ENCODE measurements at places on chromosomes 3 and 15.

DNA sequence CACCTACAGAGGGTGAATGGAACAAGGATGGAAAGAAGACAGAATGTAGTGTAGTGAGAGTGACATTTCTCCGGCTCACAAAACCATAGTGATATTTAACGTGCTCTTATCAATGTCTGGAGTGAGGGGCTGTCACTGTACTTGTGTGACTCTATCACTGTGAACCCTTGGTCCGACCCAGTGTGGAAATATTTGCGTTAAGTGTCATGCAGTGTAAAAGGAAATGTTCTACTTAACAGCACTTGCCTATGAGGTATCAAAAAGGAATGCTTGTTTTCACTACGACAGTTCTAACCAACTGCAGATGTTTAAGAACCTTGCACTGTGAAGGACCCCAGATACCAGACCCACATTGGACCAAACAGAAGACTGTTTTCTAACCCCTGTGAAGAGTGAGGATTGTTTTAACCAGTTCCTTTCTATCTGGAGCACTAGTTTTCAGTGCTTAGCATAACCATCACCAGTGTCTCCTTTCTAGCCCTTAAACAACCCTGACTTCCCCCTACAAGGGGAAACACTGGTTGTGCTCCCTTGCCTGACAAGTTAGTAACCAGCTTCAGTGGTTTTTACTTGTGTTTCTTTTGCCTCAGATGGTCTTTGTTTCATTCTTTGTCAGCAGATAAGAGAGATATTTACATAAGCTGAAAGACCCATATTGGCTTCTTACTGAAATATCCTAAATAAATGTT, 144.7 kb upstream of the ABHD17C start:
- DNase-seq = no peak

DNA sequence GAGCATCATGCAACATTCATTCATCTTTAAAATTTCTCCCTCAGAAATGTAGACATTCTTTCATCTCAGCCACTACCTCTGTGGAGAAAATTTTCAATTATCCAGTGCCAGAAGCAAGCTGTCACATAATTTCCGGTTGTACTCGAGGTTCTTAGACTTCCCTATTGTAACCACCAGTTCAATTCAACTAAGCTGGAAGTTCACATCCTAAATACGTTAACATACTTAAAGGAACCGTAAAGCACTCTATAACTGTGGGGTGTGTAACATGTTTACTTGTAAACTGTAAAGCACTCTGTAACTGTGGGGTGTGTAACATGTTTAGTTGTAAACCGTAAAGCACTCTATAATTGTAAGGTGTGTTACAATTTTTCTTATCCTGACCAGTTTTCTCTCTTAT, 150.3 kb downstream of the PLCL2 start:
- no peak for DNase-seq

GRCh38 chr3:58568572-58569286, 8.5 kb downstream of the FAM107A start:
- DNase-seq = peak; percentile 87

GRCh38 chr3:15955968-15956367, 158.2 kb upstream of the ANKRD28 start:
- DNase-seq = no peak

DNA sequence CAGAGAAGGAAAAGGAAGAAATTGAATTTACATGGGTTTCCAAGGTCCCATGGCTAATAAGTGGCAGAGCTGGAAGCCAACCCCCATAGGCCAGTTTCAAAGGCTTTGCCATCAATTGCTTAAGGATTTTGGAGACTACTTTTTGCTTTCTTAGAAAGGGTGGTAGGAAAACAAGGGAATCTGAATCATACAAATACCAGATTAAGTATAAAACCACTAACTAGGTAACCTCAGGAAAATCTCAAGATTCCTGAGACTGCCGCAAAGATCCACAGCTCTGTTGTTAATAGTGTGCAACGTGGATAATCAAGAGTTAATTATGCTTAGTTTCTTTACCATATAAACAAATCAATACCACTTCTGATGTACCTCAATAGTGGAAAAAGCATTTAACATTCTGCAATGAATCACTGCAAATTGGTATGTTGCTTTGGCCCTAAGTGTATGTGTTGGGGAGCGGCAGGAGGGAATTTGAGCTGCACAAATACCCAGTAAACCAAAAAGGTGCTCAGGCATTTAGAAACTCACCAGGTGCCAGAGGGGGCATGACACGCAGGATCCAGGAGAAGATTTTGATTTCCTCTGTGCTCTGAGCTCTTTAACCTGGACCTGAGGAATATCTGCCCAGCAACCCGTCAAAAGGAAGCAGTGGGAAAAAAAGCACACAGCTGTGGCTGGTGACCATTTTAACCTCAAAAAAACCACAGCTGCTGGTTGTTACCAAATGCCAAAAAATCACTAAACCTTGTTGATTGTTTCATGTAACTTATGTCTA, 22.0 kb downstream of the AADAC start:
- no peak for DNase-seq

- DNase-seq = no peak
Measured at GRCh38 chr3:87311309-87311708, 34.9 kb upstream of the POU1F1 start.

GRCh38 chr3:51275111-51275805, 109.8 kb upstream of the MANF start:
- DNase-seq = no peak

DNA sequence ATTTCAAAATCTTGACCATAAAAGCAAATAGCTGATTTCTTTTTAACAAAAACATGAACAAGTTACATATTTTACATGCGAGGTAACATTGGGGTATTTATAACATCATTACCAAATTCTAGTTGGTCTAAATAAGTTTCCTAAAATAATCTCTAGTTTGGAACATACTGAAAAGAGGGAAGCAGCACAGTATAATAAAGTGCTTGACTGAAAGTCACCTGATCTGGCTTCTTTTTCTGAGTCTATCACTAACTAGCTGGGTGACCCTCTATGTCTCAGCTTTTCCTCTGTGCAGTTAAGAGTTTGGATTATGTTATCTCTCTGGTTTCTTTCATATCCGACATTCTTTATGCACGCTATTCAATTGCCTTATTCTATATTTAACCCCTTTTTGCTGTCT, 19.8 kb upstream of the CNTN4 start:
- no peak for DNase-seq

GRCh38 chr3:61572879-61573278, 11.5 kb downstream of the PTPRG start:
- no peak for DNase-seq

DNA sequence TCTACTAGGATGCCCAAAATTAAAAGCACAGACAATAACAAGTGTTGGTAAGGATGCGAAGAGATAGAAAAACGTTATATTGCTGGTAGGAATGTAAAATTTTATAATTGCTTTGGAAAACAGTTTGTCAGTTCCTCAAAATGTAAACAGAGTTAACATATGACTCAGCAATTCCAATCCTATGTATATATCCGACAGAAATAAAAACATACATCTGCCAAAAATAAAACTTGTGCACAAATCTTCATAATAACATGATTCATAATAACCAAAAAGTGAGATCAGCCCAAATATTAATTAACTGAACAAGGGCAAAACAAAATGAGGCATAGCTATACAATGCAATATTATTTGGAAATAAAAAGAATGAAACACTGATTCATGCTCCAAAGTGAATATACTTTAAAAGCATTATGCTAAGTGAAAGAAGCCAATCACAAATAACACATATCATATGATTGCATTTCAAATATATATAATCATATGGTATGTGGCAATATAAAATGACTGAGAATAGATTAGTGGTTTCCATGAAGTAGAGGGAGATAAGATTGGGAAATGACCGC, 609.3 kb downstream of the IGSF11 start:
- DNase-seq = no peak

GRCh38 chr15:71757741-71758530, 52.4 kb upstream of the NR2E3 start:
- no peak for DNase-seq

DNA sequence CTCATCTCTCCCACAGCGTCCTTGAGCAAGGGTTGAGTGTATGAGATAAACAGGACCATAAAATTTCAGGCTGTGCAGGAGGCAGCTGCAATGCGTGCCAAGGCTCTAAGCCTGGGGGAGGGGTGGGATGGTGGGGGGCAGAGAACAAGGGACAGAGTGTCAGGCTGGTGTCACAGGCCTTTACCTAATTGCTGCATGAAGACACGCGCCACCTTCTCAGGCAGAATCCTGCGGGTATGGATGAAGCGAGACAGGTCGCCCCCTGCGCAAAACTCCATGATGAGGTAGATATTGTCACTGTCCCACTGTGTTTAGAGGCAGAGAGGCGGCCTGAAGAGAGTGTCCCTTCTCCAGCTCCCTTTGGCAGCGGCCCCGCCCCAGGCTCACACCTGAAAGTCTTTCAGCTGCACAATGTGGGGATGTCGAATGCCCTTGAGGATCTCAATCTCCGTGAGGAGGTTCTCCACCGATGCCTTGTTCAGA, 1.0 kb downstream of the ULK3 start:
- no peak for DNase-seq

- no peak for DNase-seq
Measured at GRCh38 chr3:89238846-89239245, 131.4 kb downstream of the EPHA3 start.

DNA sequence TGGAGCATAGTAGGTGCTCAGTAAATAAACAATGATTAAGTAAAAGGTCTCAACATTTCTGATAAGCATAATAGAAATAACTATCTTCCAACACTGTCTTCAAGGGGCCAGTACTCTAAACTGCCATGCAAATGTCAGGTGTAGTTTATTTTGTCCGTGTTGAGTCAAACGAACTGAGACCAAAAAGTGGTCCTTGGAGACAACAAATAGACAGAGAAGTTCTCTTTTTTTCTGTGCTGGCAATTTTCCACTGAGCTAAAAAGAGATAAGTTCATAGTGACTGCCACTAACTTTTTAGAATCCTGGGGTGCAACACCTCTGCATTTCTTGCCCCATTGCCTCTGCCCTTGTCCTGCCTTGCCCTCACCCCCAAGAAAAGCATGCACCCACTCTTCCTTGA, 14.7 kb upstream of the MBNL1 start:
- DNase-seq = no peak

GRCh38 chr3:2697589-2697988, 412.6 kb downstream of the IL5RA start:
- DNase-seq = no peak

DNA sequence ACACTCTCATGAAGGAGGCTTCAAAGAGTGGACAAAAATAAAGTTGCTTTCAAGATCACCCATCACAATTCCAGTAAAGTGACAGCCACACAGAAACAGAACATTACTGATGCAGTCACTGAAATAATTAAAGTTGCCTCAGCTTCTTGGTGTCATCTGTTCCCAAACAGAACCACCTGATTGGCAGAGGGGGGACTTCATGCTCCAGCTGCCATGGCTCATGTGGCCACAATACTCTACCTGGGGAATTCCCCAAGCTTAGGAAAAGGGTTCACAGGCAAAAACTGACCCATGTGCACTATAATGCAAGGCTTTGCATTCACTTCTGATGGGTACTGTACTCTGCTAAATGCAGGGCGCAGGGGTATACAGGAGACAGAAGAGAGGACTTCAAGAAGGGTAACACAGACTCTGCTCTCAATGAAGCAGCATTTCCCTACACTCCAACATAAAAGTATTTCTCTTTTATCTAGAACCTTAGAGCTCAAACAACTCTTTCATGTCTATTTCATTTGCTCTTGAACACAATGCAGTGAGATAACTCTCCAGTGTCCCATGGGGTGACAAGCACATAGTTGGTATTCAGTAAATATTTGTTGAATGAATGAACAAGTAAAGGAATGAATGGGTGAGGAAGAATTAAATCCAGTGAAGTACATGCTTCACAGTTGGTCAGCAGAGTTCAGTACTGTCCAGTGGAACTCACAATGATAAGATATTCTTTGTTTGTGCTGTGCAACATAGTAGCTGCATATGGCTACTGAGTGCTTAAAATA, 8.6 kb upstream of the CTNNB1 start:
- no peak for DNase-seq

- peak; percentile 88 for DNase-seq
Measured at GRCh38 chr15:99059010-99059981, 45.6 kb upstream of the SYNM start.

DNA sequence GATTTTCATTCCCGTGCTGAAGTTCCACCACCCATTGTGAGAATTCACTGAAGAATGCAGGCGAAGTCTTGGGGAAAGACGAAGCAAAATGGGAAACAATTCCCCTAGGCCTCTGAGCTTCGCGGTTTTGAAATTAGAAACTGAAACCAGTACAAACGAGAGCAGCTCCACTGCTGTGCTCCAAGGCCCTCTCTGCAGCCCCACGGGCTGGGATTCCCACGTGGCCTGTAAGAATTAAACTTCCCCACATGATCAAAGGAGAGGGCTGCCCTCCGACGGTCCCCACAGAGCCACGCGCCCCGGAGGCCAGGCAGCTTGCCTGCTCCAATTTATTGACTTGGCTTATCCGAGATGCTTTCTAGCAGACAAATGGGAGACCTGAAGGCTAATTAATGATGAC, 144.0 kb downstream of the GREM1 start:
- DNase-seq = peak; percentile 82

GRCh38 chr3:48155122-48155521, 33.1 kb downstream of the CDC25A start:
- no peak for DNase-seq

GRCh38 chr3:176491084-176491483, 706.2 kb downstream of the TBL1XR1 start:
- DNase-seq = no peak

GRCh38 chr15:42808913-42809312, 72.0 kb upstream of the CDAN1 start:
- no peak for DNase-seq

- DNase-seq = no peak
Measured at GRCh38 chr15:70566989-70567388, 196.4 kb downstream of the UACA start.

DNA sequence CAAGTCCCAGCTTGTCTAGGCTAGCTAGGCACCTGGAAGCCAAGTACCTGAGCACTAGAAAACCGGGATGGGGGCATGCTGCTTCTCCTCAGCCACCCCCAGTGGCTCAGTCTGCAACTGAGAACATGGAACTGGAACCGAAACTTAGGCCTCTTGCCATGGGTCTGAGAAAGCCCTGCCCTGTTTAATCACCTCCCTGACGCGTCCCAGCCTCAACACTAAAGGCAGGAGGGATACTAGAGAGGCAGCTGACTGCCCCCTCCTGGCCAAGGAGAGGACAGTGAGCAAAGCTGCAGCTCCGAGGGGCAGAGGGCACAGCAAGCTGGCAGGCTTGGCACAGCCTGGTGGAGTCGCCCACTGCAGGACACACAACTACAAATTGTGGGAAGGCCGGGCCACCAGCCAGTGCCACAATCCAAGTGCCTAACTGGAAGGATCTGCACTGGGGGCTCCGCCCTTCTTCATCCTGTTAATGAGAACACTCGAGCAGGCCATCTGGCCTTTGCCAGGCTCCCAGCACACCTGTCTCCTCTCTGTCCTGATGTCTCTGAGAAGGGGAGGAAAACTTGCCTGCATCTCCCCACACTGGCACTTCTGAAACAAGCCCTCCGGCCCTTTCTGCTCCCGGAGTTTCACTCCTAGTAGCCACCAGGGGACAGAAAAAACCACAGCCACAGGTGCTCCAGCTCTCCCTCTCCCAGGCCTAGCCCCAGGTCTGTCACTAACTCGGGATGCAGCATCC, 53.7 kb downstream of the BDH1 start:
- DNase-seq = no peak

GRCh38 chr3:42187936-42188335, 78.0 kb downstream of the CCK start:
- DNase-seq = no peak

Measured in suprapubic skin (tissue), 4 donors.